Mesothelial cell of epicardium (in vitro differentiated cells): ENCODE measurements at places on chromosomes 12 and 14.
A peak's percentile ranks its signal among the peaks of the same experiment; 100 is the strongest.

DNA sequence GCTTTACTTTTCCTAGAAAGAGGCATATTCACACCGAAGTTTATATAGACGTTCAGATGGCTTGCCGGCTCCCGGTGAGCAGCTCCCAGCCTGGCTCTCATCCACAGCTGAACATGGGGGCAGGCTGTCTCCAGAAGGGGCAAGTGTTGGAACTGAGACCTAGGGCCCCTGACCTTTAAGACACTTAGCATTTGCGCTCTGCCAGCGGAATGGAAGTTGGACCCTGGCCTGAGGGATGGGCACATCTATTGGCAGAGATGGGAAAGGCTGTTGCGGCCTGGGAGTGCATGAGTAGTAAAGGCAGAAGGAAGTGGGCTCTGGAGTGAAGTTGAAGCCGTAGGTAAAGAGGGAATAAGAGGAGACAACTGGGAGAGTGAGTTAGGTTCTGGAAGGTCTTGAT is 54.2 kb upstream of the TSPAN9 start:
- H3K36me3 ChIP-seq: peaks cover 25% of the 10 kb centered on the region
- DNase-seq: no peak
- H3K27ac ChIP-seq: no peak overlapping the region
- H3K4me3 ChIP-seq: no peak overlapping the region

DNA sequence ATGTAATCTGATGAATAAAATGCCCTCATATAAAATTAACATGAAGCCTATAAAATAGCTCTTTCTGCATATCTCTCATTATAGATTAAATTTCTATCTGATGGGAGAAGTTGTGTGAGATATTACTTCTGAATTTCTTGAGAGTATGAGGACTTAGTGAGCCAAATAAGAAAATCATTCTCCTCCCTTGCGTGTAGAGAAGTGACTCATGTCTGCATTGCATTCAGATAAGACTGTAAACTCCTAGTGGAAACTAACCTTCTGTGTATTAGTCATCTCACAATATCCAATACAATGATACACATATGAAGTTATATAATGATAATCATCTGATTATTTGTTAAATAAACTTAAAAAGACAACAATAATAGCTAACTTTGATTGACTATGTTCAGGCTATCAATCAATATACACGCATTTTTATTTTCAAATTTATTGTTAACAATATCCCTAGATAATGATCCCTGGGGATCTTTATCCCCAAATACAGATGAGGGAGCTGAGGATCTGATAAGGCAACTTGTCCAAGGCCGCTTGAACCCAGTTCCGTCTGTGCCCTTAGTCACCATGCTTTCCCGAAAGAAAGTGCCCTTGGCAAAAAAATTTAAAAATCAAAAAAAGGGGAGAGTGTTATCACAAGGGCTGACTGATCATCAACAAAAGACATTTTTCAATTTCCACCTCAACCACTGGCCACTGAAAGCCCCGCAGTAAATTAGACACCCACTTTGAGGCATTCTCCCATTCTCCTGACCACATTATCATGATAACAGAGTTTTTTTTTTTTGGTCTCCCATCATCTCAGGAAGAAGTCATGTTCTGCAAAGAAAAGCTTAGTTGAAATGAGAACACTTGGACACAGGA is 189.2 kb upstream of the RASSF8 start:
- no peak for DNase-seq
- peaks cover 1% of the 10 kb centered on the region for H3K27me3 ChIP-seq
- no peak overlapping the region for H3K27ac ChIP-seq
- H3K4me1 ChIP-seq: peaks cover 15% of the 10 kb centered on the region
- no peaks in the 10 kb centered on the region for H3K36me3 ChIP-seq
- H3K4me3 ChIP-seq: no peak overlapping the region

DNA sequence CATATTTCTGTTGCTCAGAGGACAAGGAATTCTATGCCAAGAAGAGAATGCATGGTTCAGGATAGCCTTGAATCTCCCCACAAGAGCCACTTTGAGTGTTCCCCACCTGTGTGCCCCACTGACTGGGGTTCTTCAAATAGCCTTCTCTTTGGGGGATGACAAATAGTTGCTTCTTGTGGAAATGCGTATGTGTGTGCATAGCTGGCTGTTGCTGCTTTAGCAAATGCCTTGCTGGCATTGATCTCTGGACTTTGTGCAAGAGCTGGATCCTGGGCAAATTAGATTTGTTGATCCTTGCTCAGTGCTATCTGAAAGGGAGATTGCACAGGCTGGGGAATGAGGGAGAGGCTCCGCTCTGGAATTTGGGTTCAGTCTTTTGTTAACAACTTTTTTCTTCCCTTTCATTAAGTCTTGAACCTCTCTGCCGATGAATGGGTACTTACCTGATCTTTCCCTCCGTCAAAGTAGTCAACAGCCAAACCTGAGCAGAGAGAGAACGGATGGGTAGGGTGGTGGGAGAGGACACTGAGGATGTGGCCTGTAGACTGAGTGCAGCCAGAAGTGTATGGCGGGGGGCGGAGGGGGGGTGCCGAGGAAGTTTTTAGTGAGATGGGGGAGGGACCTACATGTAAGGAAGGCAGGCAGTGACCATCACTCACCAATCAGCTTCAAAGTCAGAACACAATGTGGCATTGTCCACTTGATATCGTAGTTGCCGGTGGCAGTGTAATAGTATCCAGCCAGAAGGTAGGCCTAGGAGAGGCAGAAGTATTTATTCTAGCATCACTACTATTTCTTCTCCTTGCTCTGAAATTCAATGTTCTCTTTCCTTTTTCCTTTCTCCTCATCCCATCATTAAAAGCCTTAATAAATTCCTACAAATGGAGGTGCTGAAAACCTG is 10.7 kb downstream of the EMG1 start:
- H3K4me1 ChIP-seq: no peaks in the 10 kb centered on the region
- H3K27ac ChIP-seq: no peak overlapping the region
- no peak for DNase-seq

DNA sequence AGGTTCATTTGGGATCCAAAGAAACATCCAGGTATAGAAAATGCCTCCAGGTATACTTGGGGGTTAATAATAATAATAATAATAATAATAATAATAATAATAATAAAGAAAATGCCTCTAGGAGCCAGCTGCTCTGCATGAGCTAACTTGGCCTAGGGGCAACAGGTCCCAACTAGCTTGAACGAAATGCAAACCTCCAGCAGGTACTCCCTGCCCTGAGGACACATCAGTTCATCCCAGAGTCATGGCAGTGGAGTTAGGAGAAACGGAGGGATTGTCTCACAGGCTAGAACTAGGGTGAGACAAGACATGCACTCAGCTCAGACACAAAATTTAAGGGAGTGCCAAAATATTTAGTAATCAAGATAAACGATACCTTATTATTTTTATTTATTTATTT is 12.5 kb upstream of the TMEM229B start:
- H3K4me3 ChIP-seq: no peak overlapping the region
- no peaks in the 10 kb centered on the region for H3K4me1 ChIP-seq
- H3K27me3 ChIP-seq: peaks cover 3% of the 10 kb centered on the region
- no peak overlapping the region for H3K27ac ChIP-seq
- DNase-seq: no peak

DNA sequence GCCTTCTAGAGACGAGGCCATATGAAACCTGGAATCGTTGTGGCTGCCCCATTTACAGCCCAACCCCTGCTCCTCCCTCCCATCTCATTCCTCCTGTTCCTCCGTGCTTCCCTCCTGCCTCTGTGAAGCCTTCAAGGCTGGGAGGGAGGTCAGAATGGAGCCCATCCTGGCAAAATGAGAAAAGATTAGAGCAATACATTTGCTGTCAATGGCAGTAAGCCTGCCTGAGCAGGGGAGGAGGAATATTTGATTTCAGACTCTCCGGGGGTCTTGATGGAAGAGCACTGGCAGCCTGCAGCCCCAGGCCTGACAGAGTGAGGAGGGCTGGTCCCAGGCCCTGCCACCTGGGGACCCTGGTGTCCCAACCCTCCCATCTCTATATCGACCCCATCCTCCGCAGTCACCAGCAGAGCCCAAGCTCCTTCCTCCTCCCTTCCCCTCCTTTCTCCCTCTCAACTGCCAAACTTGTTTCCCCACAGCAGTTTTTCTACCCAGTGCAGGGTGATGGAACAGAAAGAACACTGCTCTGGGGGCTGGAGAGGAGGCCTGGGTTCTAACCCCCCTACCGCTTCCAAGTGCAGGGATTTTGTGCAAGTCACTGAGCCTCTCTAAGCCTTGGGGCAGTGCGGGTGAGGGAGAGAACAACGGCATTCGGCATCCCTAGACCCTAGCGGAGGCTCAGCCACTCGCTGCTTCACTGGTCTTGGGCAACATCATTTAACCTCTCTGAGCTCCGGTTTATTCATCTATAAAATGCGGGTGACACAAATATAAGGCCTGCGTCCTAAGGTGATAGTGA is 16.0 kb upstream of the RACGAP1 start:
- no peaks in the 10 kb centered on the region for H3K36me3 ChIP-seq
- H3K27ac ChIP-seq: peak overlapping the region; percentile 49
- peaks cover 20% of the 10 kb centered on the region for H3K4me1 ChIP-seq
- H3K4me3 ChIP-seq: no peak overlapping the region

DNA sequence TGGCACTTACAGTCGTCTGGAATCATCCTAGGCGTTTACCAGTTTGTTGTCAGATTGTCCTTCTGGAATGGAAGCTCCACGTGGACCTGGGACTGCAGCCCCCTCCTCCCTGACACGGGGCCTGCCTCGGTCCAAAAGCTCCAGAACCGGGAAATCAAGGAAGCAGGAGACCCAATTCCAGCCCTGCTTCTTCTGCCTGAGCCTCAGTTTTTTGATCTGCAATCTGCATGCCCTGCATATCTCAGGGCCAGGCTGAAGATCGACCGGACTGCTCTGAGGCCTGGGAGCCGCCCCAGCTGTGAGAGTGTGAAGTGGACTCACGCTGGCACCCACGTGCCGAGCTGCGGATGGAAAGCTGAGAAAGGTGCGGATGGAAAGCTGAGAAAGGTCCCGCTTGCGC is 98.6 kb downstream of the SETD3 start:
- no peak overlapping the region for H3K27ac ChIP-seq
- no peak for DNase-seq
- H3K4me3 ChIP-seq: no peak overlapping the region

DNA sequence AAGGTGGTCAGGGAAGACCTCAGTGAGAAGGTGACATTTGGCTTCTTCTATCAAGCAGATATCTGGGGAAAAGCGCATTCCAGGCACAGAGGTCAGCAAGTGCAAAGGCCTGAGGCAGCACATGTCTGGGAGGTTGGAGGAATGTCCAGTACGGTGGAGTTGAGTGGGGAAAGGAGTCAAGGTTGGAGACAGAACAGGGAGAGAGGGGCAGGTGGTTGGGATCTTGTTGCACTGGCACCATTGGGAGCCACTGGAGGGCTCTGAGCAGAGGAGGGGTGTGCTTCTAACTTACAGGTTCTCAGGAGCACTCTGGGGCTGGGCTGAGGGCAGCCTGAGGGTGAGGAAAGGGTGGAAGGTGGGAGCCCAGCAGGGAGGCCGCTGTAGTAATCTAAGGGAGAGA is 52.1 kb downstream of the EID3 start:
- DNase-seq: no peak
- H3K36me3 ChIP-seq: peaks cover 13% of the 10 kb centered on the region
- H3K4me3 ChIP-seq: no peak overlapping the region
- H3K4me1 ChIP-seq: no peaks in the 10 kb centered on the region
- no peak overlapping the region for H3K27ac ChIP-seq

DNA sequence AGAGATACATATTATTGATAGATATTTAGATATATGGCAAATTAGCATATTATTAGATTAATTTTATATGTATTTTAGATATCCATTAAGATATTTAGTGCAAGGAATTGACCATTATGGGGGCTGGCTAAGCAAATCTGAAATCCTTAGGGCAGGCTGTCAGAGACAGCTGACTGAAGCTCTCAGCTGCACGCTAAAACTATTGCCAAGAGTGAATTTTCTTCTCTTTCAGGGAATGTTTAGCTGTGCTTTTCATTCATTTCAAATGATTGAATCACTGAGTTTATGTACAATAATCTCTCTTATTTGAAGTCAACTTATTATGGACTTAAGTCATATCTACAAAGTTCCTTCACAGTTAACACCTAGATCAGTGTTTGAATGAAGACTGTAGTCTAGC is 566.5 kb downstream of the LRFN5 start:
- H3K4me3 ChIP-seq: no peak overlapping the region
- H3K27me3 ChIP-seq: no peaks in the 10 kb centered on the region
- H3K4me1 ChIP-seq: no peaks in the 10 kb centered on the region
- no peak overlapping the region for H3K27ac ChIP-seq
- DNase-seq: no peak

DNA sequence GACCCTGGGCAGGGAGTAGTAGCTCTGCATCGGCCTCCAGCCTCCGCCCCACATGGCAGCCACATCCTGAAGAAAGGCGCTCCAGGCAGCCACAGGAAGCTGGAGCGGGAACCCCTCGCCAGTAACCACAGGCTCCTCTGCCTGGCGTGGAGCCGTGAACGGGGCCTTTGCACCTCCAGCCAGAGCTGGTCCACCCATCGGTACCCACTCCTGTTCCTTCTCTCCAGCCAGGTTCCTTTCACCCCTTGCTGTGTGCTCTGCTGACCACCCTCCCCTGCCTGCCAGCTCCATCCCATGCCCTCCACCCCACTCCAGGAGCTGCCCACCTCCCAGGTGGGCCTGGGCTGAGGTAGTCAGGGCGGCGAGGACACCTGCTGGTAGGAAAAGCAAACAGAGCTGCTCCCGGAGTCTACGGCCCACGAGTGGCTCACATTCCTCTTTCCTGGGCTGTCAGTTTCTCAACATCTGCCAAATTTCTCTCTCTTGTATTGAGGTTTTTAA is 2.7 kb downstream of the TGFB3 start:
- H3K36me3 ChIP-seq: peaks cover 5% of the 10 kb centered on the region
- peak overlapping the region; percentile 72 for H3K4me3 ChIP-seq
- H3K27ac ChIP-seq: peak overlapping the region; percentile 83
- peaks cover 58% of the 10 kb centered on the region for H3K4me1 ChIP-seq
- no peak for DNase-seq
- no peaks in the 10 kb centered on the region for H3K27me3 ChIP-seq

- DNase-seq: no peak
- H3K27me3 ChIP-seq: no peaks in the 10 kb centered on the region
- H3K4me1 ChIP-seq: peaks cover 6% of the 10 kb centered on the region
- no peak overlapping the region for H3K27ac ChIP-seq
- H3K36me3 ChIP-seq: no peaks in the 10 kb centered on the region
Observed at GRCh38 chr12:43694879-43695278, 63.7 kb downstream of the PUS7L start.

DNA sequence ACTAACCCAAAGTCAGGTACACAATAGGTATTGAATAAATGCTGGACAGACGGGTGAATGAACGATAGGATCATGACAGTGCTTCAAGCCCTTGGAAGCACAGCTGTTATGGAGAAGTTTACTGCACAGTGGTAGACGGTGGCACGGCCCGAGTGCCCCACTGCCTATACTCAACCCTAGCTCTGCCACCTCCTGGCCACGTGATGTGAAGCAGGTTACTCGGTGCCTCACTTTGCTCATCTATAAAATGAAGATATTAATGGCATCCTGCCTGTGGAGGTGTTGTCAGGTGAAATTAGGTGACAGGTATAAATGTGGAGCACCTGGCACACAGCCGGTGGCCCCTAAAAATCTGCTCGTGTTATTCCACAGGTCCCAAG is 5.8 kb downstream of the ASB2 start:
- no peaks in the 10 kb centered on the region for H3K4me1 ChIP-seq
- H3K27me3 ChIP-seq: no peaks in the 10 kb centered on the region
- DNase-seq: no peak
- H3K27ac ChIP-seq: no peak overlapping the region
- no peak overlapping the region for H3K4me3 ChIP-seq
